CD4-positive, alpha-beta T cell treated with Interleukin-4 for 1 hour (primary cell): ENCODE measurements at places on chromosomes 16 and 17.
A peak's percentile ranks its signal among the peaks of the same experiment; 100 is the strongest.

DNA sequence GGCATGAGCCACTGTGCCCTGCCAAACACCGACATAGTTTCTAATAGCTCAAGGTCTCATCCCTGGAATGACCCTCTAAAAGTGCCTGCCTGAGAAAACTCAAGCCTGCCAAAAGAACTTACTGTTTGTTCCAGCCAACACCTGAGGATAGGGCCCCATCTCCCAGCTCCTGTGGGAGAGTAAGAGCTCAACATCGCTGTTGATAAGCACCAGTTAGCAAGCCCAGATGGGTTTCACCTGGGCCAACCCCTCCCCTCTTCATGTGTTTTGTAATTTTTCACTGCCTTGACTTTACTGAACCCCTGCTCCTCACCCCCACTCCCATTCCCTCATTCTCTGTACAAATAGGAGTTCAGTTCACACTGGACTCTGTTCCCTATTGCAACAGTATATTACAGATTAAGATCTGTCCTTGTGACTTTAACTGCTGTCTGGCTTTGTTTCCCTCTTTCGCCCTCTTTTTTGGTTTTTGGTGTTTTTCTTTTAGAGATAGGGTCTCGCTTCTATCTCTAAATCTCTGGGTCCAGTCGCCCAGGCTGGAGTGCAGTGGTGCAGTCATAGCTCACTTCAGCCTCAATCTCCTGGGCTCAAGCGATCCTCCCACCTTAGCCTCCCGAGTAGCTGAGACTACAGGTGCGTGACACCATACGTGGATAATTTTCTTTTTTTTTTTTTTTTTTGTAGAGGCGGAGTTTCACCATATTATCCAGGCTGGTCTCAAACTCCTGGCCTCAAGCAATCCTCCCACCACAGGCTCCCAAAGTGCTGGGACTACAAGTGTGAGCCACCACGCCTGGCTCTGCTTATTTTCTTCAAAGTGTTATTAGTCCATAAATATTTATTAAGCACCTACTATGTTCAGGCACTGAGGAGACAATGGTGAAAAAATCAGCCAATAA, 12.3 kb downstream of the NUPR1 start:
- no peak for DNase-seq

GRCh38 chr17:64707050-64707591, 45.0 kb upstream of the SMURF2 start:
- no peak for DNase-seq

DNA sequence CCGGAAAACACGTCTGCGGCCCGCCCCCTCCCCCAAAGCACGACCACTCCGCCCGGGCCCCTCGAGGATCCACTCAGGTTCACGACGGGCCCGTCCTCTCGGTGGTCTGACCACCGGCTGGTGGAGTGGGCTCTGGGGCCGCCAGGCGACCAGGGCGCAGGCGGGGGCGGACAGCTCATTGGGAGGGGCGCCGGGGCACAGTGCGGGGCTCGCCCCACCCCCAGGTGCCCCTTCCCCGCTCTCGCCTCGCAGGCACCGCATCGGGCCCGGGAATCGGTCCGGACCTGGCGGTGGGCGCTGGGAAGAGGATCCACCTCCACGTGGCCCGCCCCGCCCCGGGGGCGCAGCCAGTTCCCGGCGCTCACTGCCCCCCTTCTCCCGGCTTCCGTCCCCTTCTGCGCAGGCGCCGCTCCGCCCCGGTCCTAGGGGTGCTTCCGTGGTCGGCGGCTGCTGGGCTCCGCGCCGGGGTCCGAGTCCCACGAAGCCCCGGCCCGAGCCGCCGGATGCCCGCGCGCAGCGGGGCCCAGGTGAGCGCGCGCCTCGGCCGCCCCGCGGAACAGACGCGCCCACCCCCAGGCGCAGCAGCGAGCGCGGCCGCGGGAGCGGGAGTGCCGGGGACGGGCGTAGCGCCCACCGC, at the start of gene MPG:
Gene MPG (plus strand): TSS at position 419 of the 637 bp plus-strand sequence. CDS start 85 bp downstream, at position 504.
- peak; percentile 80 for DNase-seq

DNA sequence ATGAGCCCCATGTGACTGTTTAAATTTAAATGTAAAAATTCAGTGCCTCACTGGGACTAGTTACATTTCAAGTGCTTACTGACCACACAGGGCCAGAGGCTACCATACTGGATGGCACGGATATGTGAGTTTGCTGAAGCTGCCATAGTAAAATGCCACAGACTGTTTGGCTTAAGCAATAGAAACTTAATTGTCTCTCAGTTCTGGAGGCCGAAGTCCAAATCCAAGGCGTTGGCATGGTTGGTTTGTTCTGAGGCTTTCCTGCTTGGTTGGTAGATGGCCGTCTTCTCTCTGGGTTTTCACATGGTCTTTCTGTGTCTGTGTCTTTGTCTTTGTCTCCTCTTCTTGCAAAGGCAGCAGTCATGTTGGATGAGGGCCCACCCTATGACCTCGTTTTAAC, 878.9 kb upstream of the RBFOX1 start:
- no peak for DNase-seq

GRCh38 chr17:43316522-43317142, 82.2 kb upstream of the ARL4D start:
- DNase-seq: peak; percentile 45

- DNase-seq: no peak
These were observed 92.9 kb upstream of the CHMP6 start for GRCh38 chr17:80898716-80899115.

DNA sequence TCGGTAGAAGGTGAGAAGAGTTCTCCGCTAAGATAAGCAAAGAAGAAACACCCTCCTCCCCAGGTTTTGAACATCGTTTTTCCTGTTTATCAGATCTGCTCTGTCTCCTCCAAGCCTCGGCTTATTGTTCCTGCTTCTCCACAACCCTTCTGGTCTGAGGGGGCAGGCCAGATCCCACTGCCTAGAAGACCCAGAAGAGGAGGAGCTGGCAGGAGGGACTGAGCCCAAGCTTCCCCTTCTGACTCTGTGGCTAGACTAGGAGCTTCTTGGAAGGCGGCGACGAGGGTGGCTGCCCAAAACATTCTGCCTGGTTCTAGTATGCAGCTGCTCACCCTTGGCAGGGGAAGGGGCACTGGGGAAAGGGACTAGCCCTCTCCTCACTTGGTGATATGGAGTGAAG, 5.2 kb upstream of the HOXB5 start:
- DNase-seq: no peak

DNA sequence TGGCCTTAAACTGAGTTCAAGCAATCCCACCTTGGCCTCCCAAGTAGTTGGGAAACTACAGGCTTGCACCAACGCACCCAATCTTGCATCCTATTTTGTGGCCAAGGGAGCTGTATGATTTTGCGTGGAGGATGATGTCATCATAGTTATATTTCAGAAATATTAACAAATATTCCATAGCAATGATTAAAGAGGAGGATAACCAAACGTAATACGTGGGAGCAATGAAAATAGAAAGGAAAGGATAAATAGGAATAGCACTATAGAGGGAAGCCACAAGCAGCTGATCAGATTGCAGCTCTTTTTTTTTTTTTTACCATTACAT, 2.2 kb upstream of the YWHAE start:
- no peak for DNase-seq

GRCh38 chr17:71664861-71665260, 456.0 kb upstream of the SOX9 start:
- DNase-seq: no peak

DNA sequence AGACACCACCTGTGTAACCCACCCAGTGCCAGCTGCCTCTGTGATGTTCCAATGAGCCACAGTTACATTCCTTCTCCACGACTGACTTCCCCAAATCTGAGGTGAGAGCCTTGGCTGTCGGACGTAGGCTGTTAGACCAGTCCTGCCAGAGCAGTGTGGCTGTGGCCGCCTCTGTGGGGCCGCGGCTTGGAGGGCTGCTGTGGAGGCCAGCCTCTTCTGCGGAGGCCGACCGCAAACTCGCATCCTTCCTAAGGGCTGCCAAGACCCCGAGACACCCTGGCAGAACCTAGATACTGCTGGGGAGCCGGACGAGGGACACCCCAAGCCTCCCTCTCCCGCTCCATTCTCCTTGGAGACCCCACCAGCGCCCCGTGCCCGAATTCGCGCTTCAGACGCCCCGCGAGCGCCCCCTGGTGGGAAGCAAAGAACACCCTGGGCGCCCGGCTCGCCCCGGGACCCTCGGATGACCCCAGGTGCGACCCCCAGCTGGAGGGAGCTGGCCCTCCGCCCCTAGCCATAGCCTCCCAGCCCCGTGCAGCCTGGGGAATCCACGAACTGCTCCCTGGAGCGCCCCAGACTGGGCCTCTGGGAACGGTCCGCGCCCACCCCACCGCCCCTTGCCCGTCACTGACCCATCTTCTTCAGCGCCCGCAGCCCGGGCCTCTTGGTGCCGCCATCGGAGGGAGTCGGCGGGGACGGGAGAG, 547 bp downstream of the PLCD3 start:
- peak; percentile 36 for DNase-seq

DNA sequence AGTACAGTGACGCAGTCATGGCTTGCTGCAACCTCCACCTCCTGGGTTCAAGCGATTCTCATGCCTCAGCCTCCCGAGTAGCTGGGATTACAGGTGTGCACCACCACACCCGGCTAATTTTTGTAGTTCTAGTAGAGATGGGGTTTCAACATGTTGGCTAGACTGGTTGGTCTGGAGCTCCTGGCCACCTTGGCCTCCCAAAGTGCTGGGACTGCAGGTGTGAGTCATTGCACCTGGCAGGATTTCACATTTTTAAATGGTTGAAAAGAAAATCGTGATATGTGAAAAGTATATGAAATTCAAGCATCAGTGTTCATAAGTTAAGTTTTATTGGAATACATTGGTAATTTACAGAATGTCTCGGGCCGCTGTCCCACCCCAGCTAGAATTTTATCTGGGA, 2.6 kb downstream of the RMI2 start:
- DNase-seq: no peak

DNA sequence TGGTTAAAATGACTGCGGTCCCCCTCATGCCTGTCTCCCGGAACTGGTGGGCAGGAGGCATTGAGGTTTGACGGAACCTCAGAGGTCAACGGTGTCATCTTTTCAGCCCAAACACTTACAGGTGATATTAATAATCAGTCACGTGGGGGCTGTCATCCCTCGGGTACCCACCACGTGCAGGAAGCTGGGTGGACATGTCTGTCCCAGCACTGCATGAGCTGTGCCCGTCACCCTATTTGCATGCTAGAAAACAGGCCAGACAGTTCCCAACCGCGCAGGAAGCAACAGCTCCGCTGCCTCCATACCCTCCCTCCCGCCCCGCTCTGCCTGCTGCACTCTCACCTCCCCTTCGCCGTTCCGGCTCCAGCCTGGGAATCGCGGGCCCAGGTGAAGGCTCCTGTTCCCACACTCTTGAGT, 1.4 kb downstream of the SYNGR3 start:
- peak; percentile 68 for DNase-seq

GRCh38 chr17:76660656-76661042, 17.1 kb upstream of the ST6GALNAC1 start:
- no peak for DNase-seq

DNA sequence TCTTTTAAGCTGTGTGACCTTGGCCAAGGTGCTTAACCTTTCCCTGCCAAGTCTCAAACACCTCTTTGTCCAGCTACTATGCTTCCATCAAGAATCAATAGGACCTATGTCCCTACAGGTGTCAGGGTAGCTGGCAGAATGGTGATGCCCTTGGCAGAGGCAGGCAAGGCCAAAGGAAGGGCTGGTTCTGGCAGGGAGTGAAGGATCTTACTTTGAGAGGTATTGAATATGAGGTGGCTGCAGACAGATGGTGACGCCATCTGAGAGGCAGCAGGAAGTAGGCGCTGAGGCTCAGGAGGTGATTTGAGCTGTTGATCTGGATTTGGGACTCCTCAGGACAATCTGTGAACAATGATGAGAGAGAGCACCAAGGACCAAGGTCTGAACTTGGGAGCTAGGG, 12.5 kb downstream of the ABCC3 start:
- DNase-seq: no peak

GRCh38 chr17:2593821-2594721, 617 bp downstream of the PAFAH1B1 start:
- DNase-seq: peak; percentile 81

GRCh38 chr17:77145224-77145611, 4.4 kb downstream of the SEC14L1 start:
- no peak for DNase-seq

DNA sequence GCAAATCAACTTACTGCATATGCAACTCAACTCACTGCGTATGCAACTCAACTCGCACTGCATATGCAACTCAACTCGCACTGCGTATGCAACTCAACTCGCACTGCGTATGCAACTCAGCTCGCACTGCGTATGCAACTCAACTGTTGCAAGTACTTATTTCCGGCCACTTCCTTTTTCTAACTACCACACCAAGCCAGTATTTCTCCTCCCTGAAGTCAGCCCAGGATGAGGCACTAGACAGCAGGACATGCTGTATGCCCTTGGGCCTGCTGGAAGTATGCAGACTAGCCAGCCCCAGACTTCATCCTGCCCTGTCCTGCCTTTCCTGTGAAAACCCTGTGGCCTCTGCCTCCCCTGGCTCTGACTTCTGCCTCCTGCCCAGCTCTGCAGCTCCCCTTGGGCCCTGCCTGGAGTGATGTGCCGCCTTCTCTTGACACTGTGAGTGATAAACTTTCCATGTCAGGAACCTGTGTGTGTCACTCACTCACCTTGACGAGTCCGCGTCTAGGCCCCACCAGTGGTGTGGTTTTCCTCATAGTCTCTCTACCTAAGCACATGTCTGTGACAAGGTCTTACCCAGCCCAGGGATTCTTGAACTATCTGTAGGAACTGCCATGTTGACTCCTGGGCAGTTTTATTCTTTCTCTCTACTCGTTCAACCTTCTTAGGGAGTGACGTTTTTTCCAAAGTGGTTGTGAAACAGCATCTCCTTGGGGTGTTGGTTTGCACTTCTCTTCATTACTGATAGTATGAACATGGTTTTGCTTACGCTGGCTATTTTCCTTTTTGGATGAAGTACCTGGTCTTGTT, 16.4 kb downstream of the ZNF778 start:
- DNase-seq: no peak

DNA sequence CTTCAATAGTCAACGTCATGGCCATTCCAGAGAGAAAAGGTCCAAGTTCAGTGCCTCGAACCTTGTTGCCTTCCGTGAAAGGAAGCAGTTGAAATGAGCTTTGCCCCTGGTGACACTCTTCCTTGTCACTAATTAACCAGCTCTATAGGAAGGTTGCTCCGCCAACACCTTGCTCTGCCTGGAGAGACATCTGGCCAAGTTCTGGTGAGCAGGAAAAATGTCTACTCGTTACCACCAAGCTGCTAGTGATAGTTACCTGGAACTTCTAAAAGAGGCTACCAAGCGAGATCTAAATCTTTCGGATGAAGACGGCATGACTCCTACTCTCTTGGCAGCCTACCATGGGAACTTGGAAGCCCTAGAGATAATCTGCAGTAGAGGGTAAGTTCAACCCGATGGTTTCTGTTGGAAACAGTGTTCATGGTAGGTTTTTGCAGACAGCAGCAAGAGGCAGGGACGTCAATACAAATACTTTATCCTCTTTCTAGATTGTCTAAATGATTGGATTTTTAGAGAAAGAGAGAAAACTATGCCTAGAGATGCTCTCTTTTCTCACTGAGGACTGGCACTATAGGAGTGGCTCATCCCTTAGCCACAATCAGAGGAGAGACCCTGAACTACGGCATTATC, at the start of gene ANKS4B:
Gene ANKS4B (plus strand): TSS at position 179 of the 630 bp plus-strand sequence. CDS start 39 bp downstream, at position 218.
- no peak for DNase-seq

DNA sequence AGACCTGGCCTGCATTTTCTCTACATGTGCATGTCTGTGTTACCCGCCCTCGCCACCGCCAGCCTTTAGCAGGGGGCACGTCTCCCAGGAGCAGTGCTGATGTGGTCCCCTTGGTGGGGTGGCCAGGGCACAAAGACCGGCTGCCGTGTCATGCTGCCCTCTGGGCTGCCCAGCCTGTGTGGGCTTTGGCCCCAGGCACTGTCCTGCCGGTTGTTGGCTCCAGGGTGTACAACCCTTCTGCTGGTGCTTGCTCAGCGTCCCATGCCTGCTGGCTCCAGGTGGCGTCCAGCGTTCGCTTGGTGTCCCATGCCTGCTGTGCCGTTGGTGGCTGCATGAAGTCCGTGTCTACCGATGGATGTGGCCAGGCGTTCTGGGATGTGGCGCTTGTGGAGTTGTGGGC, 4.1 kb downstream of the BAIAP2 start:
- DNase-seq: no peak
